ENCODE measurements at places on chromosomes 12 and 14.

DNA sequence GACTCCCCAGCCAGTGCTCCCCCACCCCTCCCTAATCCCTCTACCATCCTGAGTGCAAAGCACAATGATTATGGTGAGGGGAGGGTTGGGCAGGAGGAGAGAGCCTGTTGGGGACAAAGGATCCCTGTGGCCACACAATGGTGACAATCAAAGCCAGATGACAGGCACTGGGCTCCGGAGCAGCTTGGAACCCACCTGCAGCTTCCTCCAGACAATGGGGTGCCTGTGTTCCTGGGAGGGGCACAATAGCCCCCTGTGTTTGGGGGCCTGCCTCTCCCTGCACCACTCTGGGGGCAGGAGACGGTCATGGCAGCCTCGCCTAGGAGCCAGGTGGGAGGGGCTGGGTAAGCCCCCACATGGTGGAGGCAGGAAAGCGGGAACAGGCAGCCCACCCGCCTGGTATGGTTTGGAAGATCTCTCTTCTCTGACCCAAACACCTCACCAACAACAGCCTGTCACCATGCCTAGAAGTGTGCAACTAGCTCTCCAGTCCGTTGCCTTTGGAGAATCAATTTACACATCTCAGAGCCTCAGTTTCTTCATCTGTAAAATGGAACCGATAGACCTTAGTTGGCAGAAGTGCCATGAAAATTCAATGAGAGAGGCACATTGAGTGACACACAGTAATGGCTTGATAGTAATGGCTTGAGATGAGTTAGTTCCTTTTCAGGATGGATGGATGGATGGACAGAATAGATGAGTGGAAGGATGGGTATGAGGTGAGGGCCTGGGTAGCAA lies 53.0 kb downstream of the MVK start:
- DNase-seq, result no peak

DNA sequence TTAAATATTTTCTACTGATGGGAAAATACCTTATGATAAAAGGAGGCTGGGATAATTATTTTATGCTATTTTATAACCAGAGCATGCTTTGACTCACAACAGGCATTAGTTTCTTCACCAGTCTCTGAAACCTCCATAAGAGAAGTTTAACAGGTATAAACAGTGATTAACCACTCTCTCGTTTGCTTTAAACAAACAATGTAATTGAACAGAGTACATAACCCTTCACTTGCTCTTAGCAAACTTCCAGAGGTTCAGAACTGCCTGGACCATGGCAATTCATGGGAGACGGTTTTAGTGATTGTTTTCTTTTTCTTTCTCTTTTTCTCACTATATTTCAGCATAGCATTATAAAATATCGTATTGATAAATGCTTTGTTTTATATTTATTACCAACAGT lies 35.3 kb downstream of the CFAP251 start:
- DNase-seq, result no peak

- no peak for DNase-seq
These were observed 1035.0 kb downstream of the SLC16A7 start for GRCh38 chr12:60630796-60631195.

DNA sequence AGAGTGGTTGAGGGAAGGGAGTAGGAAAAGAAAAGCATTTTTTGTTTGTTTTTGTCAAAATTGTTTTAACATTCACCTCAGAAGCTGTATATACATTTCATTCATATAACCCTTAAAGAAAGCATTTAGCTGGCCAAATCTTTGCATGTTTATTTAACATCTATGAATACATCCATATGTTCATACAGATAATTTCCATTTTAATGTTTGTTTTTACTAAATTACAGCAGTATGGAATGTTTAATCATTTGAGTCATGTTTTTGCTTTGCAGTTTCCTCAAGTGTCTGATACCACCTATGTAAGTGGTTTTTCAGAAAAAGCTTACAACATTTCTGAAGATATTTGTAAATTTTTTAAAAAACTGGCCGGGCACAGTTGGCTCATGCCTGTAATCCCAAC lies 84.3 kb upstream of the ATF1 start:
- DNase-seq, result no peak

DNA sequence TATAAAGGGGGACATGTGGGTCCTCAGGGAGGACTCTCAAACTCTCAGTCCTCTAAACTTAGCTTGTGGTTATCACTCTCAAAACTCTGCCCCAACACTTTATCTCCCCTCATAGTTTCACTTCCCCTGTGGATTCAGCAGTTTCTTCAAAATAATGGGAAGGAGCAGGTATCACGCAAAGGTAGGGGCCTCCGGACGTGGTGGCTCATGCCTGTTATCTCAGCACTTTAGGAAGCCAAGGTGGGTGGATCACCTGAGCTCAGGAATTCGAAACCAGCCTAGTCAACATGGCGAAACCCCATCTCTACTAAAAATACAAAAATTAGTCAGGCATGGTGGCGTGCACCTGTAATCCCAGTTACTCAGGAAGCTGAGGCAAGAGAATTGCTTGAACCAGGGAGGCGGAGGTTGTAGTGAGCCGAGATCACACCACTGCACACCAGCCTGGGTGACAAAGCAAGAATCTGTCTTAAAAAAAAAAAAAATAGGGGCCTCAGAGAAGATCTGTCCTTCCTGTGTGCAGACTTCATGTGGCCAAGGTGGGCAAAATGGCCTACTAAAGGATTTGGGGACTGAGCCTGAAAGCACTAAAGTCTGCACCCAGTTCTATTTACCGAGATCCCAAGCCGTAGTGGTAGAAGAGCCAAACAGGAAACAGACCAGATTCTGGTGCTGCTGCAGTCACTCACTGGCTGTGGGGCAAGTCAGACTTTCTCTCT lies 6.4 kb downstream of the ITGB7 start:
- DNase-seq, result no peak

DNA sequence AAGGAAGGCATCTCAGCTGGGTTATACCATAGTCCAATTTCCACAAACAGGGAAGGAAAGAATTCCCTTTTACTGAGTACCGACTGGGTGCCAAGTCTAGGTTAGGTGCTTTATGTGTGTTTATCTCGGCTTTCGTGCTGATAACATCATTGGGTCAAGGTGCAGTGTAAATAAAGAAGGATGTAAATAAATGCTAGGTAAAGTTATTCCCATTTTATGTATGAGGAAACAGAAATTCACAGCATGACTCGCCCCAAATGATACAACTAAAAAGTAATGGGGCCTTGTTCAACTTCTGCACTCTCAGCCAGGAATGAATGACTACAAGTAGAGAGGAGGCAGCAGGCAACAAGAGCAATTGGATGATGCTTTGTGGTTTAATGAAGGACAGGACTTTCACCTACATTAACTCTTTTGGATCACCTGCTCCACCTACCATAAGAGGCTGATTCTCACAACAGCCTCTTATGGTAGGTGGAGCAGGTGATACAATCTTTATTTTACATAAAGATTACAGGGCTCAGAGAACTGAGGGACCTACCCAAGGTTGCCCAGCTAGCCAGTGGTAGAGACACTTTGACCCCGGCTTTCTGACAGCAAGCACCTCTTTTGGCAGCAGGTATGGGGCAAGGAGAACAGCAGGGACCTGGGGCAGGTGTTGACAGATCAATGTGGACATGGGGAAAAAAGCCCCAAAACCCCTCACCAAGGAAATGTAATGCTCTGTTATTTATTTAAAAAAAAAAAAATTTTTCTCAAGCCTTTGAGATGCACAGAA lies 213.4 kb upstream of the NUDT4 start:
- DNase-seq, result no peak

GRCh38 chr14:90058876-90059458 lies 2.8 kb upstream of the KCNK13 start:
- DNase-seq, result no peak

GRCh38 chr14:49796025-49796424 lies 28.1 kb downstream of the KLHDC2 start:
- peak; percentile 10 for DNase-seq

DNA sequence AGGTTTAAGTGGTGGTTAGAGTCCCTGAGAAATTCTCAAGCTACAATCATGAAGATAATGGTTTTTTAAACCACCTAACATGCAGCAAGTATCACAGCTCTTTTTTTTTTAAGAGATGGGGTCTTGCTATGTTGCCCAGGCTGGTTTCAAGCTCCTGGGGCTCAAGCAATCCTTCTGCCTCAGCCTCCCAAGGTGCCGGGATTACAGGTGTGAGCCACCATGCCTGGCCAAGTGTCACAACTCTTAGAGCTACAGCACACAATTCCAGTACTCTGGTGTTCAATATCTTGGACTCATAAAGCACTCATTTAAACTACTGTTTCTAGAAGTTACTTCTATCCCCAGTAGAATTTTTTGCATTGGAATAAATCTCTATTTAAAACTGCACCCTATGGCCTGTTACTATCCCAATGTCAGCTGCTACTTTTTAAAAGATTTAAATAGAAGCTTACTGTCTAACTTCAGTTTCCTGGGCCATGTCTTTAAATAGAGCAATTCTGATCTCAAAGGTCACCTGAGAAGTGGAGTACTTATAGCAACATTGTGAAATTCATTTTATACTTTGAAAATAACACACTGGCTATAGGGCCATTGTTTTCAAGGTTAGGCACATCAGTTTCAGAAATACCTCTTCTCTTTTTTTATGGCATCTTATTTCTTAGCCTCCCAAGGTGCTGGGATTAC lies 10.3 kb downstream of the LYSET start:
- no peak for DNase-seq

GRCh38 chr12:57095440-57095839 lies 6.5 kb downstream of the NAB2 start:
- peak; percentile 48 for DNase-seq

DNA sequence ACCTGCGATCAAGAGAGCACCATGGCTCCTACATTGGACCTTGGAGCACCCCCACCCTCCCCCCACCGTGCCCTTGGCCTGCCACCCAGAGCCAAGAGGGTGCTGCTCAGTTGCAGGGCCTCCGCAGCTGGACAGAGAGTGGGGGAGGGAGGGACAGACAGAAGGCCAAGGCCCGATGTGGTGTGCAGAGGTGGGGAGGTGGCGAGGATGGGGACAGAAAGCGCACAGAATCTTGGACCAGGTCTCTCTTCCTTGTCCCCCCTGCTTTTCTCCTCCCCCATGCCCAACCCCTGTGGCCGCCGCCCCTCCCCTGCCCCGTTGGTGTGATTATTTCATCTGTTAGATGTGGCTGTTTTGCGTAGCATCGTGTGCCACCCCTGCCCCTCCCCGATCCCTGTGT lies 1.8 kb upstream of the RNU7-1 start:
- DNase-seq, result no peak

DNA sequence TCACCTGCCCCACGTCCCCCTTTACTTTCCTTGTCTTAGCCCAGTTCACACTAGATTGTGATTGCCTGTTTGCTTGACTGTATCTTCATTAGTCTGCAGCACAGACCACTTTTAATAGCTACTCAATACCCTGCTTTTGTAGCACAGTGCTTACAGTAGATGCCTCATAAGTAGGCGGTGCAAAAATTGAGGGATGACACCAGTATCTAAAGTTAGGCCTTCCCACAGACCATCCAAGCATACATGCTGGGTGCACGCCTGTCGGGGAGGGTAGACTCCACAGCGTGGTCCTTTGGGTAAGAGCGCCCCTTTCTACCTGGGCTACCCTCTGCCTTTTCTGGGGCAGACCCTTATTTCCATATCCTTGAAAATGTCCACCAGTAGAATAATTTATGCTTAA lies 140.8 kb downstream of the GCH1 start:
- DNase-seq, result no peak

DNA sequence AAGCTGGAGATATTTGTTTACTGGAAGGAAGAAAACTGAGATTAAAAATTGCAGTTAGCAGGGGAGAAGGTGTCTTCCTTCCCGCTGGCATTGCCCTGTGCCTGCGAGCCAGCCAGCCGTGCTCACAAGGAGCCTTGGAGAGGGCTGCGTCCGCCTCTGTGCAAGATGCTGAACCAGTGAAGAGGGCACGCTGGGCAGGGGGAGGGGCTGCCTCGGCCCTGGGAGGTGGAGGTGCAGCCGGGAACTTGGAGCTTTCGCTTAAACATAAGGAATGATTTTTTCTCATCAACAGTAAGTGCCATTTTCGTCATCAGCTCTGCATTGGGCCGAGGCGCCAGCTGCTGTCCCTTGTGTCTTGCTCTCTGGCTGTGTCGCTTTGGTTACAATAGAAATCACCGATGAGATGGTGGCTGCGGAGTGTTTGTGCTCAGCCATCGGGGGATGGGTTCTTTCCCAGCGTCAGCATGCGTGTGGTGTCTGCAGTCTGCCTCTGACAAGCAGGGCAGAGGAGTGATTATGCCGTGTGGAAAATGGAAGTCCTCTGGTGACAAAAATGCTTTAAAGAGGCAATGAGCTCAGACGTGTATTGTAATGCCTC lies 97.3 kb downstream of the ESR2 start:
- peak; percentile 67 for DNase-seq

DNA sequence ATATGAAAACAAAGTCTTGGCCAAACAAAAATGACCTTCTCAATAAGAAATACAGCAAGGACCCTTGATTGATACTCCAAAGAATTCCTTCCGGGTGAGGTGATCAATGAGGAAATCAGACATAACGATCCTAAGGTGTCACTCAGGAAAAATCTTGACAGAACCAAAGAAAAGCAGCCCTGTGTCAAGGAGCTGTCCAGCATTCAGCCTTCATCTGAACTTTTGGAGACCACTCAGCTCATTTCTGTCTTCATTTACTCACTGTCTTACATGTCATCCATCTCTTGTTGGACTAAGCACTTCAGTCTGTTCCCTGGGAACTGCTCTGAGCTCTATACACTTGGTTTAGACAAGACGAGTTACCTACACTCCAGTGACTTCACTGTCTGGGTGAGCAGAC lies 179.9 kb downstream of the GRIN2B start:
- DNase-seq, result no peak

DNA sequence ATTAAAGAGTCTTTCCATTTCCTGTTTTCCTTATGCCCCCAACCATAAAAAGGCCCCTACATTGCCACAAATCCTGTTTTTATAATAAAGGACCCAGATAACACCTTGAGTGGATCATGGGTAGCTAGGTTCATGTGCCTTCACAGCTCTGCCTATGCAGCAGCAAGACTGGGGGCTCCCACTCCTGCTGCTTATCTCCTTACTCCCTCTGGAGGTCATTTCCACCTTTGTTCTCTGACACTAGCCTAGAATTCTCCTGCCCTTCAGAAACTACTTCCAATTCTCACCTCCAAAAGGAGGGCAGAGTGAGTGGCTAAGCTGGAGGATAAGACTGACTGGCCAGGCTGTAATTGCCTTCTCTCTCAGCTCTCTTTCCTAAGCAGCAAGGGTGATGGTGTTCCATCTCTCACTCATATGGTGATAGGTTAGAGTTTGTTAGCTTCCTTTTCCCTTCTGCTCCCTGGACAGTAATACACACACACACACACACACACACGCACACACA lies 20.0 kb upstream of the STAC3 start:
- DNase-seq, result no peak

DNA sequence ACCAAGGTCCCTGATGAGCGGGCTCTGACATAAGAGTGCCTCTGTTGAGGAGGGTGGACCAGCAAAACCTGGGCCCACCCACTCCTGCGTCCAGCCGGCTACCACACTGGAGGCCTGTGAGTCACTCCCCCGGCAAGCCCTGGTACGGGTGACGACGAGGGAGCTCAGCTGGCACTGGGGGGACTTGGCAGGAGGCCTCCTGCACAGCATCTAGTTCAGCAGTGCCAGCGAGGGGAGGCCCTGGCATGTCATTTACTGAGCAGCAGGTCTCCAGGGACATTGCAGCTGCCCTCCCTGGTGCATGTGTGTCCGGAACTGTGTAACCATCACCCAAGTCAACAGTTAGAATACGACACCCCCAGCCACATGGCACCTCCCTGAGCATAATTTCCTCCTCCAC lies 24.4 kb downstream of the CD9 start:
- DNase-seq, result no peak
